Umbilical cord (tissue), 2 donors: ENCODE measurements at places on chromosomes 3 and 15. TPM values are rescaled to one million over a fixed set of nuclear protein-coding genes. Genes with fewer than 3 reads are reported as not detected.

DNA sequence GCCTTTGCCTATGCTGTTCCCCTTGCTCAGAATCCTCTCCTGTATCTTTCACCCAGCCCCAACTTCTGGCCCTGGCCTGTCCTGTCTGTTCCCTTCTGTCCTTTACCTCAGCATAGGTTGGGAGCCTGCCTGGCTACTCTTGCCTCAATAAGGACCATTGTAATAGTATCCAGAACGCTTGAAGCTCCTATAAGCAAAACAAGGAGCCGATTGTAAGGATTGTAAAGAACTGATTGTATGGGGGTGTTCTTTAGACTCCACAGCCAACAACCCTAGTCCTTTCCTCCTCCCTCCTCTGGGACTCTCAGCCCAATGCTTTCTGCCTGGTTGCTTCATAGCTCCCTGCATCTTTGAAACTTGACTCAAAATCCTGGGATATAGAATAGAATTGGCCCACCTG lies 18.7 kb upstream of the RAD54L2 start:
- no peak for DNase-seq

The CAV3 gene
- total RNA-seq: not detected

- no peak for DNase-seq
These were observed 96.9 kb downstream of the ZPLD1 start for GRCh38 chr3:102531686-102532085.

DNA sequence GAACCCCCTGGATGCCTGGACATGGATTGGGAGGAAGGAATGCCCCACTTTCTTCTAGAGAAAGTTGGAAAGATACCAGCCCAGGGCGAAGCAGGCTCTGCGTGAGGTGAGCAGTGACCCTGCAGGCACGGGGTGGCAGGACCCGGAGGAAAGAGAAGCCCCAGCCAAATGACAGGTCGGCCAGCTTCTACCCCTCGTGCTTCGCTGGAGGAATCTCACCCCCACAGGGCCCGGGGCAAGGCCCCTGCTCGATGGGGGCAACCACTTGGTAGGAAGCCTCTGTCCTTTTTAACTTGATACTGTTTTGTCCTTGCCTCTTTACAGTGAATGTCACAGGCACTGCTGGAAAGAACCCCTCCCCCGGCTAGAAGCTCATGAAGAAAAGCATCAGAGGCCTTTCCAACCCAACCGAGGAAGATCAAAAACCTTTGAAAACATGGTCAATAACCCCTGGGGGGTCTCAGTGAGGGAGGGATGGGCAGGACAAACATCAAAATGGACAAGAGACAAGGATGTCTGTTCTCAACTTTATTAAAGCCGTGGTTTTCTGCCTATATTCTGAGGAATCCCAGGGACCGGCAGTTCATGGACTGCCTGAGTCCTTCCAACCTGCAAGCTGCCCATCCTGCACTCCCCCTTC lies 54.4 kb downstream of the SH3BP5 start:
- DNase-seq: no peak

The DGKG gene
- 13.5 TPM for total RNA-seq

The GPR156 gene
- total RNA-seq: 0.96 TPM
